ENCODE measurements at places on chromosomes 3 and 15.

- DNase-seq = no peak
Measured at GRCh38 chr3:172559020-172559419, 35.8 kb upstream of the TNFSF10 start.

DNA sequence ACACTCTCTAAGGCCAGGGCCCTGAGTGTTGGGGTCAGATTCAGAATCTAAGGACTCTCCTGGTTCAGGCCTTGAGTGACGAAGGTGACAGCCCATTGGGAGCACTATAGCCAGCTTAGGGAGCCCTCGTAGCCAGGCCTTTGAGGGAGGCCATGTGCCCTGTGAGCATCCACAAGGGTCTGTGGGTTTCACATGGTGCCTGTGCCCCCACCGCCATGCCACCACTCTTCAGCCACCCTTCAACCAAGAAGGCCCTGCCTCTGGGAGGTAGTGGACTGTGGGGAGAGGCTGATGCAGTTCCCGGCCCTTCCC, 37.5 kb downstream of the TSPAN3 start:
- DNase-seq = no peak

DNA sequence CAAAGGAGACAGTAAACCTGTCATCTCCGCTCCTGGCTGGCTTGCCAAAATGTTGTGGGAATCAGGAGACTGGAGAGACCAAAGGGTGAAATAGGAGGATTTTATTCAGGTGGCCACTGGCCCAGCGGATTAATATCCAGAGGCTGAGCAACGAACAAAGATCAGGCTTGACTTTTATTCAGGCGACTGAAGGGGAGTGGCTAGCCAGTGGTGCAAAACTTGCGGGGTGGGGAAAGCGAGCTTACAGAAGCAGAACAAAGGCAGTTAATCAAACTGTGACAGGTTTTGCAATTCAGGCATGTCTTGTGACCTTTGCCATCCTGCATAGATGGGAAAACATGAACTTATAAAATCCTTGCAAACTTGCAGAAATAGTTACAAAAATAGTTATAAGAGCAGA, 19.8 kb upstream of the ACAD9 start:
- DNase-seq = no peak

DNA sequence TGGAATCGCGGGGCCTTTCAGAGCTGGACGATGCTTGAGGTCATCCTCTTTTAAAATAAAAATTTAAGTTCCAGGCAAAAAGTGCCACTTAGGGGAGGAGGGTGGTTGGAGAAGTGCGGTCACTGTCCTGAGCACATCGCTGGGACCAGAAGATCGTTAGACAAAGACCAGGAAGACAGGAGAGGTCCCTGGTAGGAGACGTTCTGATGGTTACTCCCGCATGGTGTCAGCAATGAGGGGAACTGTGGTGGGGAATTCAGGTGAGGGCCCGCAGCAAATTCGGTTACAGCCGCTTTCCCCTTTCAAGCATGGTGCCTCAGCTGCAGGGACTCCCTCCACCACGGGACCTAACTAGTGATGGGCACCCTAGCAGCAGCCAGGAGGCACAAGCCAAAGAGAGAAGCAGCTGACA, 1.0 kb upstream of the ISY1 start:
- DNase-seq = no peak

GRCh38 chr3:39808467-39809180, 785 bp upstream of the MYRIP start:
- no peak for DNase-seq

DNA sequence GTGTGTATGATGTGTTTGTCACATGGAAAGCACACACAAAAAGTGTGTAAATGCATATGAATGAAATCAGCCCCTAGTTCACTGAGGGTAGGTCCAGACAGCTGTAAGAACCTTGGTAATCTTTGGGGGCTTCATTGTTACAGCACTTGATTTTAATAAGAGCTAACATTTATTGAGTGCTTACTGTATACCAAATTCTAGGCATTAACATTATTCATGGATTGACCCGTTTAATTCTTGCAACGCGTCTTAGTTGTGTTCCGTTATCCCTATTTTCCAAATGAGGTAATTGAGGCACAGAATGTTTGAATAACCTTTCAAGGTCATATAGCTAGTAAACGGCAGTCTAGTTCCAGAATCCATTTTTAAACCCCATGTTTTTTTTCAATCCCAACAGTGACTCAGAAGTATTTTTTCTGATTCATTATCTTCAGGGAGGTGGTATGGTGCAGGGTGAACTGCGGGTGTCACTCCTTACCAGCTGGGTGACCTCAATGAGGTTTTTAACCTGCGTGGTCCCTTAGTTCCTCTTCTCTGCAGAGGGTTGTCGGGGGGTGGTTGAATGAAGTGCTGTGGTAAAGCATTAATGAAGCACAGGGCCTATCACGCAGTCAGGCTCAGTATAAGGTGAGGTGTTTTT, 14.2 kb downstream of the RAB8B start:
- no peak for DNase-seq

Data from activated CD8-positive, alpha-beta memory T cell treated with anti-CD3 and anti-CD28 coated beads for 48 hours (primary cell).